ENCODE measurements at places on chromosomes 12 and 14.

GRCh38 chr12:2194571-2194970 lies 141.8 kb downstream of the CACNA1C start:
- no peak for ATAC-seq

GRCh38 chr12:116138364-116138763 lies 139.1 kb downstream of the MED13L start:
- ATAC-seq: no peak

DNA sequence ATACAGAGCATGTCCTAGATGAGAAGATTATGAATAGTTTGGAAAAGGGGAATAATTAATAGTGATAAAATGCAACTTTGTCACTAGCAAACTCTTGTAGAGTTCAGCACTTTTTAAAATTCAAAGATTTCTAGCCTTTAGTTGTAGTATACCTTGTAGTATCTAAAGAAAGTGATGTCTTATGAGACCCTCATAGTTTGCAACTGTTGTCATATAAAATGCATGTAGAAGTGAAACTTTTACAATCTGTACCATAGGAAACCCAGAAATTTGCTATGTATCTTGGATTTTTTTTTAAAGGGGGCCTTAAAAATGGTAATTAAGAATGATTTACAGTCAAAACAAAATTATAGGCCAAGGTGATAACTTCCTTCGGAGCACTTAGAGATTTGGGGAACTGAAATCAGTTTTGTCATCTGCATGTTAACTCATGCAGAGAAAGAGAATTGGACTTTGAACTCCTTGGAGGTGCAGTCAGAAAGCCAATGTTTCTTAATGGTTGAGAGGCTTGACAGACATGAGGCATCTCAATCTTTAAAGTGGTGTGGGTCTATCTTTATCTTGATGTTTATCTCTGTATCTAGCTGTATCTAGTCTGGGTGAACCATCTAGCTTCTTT lies 1.3 kb downstream of the LRRK2 start:
- peak; percentile 38 for ATAC-seq

- peak; percentile 79 for ATAC-seq
Measured at GRCh38 chr14:20530771-20531571, 25.6 kb downstream of the RNASE10 start.

DNA sequence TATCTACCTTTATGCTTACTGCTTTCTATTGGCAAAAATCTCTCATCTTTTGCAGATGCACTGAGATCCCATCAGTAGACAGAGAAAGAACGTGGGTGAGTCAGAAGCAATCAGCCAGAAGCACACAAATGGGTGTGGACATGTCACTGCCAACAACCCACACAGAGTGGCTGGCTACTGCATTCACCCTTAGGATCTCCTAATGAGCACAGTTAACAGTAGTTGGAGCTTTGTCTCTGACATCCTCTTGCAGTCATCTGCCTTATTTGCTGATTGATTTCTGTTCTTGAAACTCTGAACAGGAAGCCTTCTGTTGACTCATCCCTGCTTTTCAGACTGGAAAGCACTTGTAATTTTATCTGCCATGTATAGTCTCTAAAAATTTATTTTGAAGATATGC lies 117.2 kb downstream of the RGS6 start:
- ATAC-seq: peak; percentile 95

Measured in activated CD4-positive, CD25-positive, alpha-beta regulatory T cell treated with anti-CD3 and anti-CD28 coated beads, Interleukin-2, amount 50 U/mL, for 24 hours (primary cell).